ENCODE measurements at places on chromosomes 6 and 20.

GRCh38 chr6:79687759-79688158 is 56.6 kb downstream of the SH3BGRL2 start:
- DNase-seq: no peak

DNA sequence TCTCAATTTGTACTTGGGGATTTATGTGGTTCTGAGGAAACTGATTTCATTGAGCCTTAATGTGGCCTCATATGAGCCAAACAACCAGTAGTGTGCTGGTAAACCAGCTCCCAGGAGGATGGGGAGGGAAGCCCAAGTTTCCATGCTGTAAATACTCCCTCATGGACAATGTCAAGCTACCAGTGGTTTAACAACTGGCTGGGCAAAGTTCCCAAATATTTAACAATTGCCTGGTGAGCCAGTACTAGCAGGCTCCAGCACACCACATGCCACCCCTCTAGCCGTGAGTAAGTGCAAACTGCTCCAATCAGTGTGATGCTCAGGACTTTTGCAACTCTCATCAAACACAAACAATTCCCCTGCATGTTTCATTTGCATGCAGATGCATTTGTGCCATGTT is 19.2 kb upstream of the CDKN1A start:
- DNase-seq: no peak

DNA sequence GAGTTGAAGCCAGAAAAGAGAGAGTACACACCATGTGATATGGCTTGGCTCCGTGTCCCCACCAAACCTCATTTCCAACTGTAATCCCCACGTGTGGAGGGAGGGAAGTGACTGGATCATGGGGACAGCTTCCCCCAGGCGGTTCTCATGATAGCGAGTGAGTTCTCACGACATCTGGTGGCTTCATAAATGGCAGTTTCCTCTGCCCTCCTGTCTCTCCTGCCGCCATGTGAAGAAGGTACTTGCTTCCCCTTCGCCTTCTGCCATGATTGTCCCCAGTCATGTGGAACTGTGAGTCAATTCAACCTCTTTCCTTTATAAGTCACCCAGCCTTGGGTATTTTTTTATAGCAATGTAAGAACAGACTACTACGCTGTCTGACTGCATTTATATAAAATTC is 40.3 kb downstream of the TAF4 start:
- no peak for DNase-seq

GRCh38 chr6:30510419-30511168 is 21.3 kb downstream of the HLA-E start:
- DNase-seq: no peak
